ENCODE measurements at places on chromosomes 6 and 20. TPM values are rescaled to one million over a fixed set of nuclear protein-coding genes. Genes with fewer than 3 reads are reported as not detected.

The DEF6 gene
- total RNA-seq = 5.0 TPM

The BMP2 gene
- 3.7 TPM for total RNA-seq

The IPCEF1 gene
- 96.6 TPM for total RNA-seq

The NELFE gene
- total RNA-seq = 40.9 TPM

The STMND1 gene
- total RNA-seq = 0.64 TPM

The TMEM74B gene
- 10.7 TPM for total RNA-seq

The HLA-DQB2 gene
- 2.4 TPM for total RNA-seq

The MMS22L gene
- total RNA-seq = 4.1 TPM

The TMEM200A gene
- total RNA-seq = 3.0 TPM

The PAK5 gene
- total RNA-seq = 22.5 TPM

The ANGPT4 gene
- total RNA-seq = 0.15 TPM

The ECT2L gene
- 0.99 TPM for total RNA-seq

The SRC gene
- 42.2 TPM for total RNA-seq

The B4GALT5 gene
- 36.3 TPM for total RNA-seq

The TUBB2B gene
- total RNA-seq = 176 TPM

The TRIM40 gene
- not detected for total RNA-seq

Measured in dorsolateral prefrontal cortex (tissue), 122 donors.